C1 segment of cervical spinal cord (tissue), 14 donors: ENCODE measurements at places on chromosomes 3 and 15.

DNA sequence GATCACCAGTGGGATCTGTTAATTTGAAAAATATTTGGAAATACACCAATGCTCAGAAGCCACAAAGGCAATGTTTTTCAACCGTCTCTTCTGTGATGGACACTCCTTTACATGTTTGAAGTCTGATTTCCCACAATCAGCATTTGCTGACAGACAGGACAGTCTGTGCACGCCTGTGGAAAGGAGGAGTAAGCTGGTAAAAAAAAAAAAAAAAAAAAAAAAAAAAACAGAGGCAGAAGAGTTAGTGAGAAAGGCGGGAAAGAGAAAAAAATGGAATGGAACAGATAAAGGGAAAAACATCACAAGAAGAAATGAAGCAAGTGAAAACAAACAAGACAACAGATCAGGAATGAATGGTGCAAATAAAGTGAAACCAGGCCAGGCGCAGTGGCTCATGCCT, 35.0 kb downstream of the PRTG start:
- no peak for DNase-seq

DNA sequence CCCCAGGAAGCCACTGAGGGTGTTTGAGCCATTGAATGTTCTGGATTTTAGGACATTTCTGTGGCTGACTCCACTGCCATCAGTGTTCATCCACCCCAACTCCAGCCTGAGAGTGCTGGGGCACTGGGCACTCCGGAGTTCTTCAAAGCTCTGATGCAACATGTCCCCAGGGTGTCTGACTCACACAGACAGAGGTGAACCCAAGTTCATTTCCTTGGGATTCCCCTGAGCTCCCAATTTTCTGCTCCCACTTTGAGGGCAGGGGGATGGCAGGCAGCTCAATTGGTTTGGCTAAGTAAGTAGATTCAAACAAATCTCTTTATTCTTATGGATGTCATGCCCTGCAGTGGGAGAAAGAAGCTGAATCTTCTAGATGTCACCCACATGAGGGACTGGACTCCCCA, 2.2 kb downstream of the STRA6 start:
- DNase-seq: no peak

- no peak for DNase-seq
Measured at GRCh38 chr3:127053979-127054378, 71.1 kb downstream of the PLXNA1 start.

- DNase-seq: no peak
Measured at GRCh38 chr3:15217841-15218267, 11.8 kb downstream of the CAPN7 start.

DNA sequence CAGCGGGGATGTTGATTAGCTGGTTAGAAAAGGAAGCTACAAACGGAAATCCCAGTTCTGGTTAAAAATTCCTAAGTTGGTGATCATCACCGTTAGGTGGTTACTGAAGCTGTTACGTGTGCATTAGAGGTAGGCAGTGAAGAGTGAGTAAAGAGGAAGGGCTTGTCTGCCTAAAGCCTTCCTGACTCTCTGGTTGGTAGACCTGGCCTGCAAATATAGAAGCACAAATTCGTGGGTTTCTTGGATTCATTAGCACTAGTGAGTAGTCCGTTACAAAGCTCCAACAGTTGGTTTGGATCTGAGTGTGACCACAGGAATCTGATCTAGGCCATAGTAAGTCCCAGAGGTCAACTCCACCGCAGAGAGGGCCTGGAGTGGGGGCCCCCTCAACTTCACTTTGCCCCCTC, 174.0 kb upstream of the TP63 start:
- no peak for DNase-seq

DNA sequence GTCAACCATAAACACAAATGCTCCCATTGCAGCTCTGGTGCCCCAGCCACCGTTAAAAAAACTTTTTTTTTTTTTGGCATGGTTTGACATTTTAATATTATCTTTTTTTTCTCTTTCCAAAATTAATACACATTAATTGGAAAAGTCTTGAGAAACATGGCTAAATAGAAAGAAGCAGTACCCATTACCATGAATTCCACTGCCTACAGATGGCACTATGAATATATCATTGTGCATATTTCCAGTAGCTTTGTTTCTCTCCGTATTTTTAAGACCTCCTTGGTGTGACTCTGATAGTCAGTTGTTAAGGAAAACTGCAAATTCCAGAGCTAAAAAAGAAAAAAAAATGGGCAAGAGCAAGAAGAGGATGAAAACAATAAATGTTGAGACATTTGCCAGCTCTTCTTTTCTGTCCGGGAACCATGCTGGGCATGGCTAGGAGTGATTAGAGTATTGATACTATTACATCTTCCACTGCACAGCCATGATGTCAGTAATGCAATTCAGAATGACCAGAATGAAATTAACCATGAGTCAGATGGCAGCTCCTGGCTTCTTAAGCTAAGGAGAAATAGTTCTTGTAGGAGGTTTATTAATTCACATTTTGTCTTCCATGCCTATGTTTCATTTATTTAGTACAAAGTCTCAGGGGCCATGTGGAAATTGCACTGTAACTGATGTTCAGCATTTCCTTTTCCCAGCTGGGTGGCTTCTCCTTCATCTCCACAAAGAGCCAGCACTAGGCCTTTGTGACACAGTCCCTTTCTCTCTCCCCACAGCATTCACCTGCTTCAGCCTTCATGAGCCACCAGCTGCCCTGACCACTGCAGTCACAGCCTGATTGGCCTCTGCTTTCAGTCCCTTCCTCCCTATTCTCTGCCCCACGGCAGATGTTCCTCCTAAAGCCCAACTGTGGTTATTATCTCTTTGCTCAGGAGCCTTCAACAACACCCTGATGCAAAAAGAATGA, 31.8 kb downstream of the SLC7A14 start:
- no peak for DNase-seq

DNA sequence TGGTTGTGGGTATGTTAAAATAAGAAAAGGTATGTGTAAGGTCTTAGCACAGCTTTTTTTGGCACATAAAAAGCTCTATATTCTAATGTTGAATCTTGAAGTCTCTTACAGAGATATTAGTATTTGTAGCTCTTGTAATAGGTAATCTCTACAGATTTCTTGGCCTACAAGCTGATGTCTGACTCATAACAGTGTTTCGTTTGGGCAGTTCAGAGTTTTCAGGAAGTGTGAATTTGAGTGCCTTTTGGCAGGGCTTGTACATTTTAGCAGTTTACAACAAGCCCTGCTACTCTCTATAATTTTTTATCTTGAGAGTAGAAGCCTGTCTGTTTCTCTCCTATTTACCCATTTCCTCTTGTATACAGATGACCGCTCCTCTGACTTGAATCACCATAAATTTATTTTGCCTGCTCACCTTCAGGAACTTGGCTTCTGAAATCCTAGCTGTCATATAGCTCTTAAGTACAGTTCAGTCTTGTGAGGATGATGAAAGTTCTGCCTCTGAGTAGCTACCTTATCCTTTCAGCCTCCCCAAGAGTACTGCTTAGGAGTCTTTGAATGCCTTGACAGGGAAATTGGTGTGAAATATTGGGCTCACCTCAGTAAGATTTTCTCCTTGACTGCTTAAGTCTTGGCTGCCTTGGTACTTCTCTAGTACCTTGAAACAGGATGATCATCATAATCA, 419.9 kb upstream of the RARB start:
- DNase-seq: no peak

DNA sequence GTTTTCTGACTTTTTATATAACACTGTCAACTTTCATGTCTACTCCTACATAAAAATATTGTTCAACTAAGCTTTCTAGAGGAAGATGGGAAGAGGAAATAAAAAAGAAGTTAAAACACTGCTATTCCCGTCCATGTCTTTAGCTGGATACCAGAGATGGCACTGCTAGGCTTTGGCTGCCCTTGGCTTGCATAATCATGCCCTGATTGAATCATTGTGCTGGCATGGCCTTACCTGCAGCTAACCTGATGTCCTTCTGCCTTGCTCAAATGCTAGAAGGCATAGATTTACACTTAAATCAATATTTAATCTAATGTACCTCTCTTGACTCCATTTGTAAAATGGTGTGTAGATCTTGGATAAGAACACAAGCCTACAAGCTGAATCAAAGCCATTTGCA, 539.7 kb upstream of the IL12A start:
- no peak for DNase-seq

GRCh38 chr15:70284438-70285214, 186.9 kb upstream of the TLE3 start:
- no peak for DNase-seq

- DNase-seq: no peak
Measured at GRCh38 chr3:186075489-186075888, 33.4 kb downstream of the ETV5 start.

- DNase-seq: no peak
Measured at GRCh38 chr3:53163444-53164387, 2.7 kb downstream of the PRKCD start.

GRCh38 chr3:126133606-126134005, 46.8 kb downstream of the ALDH1L1 start:
- no peak for DNase-seq

DNA sequence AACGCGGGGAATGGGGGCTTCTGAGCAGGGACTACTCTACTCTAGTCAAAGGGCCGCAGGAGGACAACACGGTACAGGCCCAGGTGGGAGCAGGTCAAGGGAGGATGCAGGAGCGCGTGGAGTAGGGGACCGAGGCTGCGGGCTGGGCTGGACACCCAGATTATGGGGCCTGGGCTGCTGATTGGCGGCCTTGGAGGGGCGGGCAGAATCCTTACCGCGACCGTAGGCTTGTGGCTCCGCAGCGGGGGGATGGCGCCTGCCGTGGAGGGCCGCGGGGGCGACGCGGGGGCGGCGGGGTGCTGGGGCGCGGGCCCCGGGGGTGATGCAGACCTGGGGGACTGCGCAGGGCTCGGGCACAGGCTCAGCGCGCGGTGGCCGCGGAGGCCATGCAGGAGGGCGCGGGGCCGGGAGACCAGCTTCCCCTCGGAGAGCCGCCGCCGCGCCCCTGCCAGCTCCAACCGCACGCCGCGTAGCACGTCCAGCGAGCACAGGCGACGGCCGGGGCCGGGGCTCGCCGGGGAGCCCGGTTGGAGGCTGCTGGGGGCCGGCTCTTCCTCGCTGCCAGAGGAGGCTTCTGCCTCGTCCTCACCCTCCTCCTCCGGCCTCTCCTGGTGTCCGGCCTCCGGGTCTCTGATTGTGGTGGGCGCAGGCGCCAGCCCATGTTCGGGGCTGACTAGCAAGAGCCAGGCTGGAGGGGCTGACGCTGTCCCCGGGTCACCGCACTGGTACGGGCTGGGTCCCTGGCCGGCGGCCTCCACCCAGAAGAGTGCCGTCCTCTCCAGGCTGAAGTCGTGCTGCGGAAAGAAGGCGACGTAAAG, 12.9 kb downstream of the UBAP1L start:
- DNase-seq: no peak

DNA sequence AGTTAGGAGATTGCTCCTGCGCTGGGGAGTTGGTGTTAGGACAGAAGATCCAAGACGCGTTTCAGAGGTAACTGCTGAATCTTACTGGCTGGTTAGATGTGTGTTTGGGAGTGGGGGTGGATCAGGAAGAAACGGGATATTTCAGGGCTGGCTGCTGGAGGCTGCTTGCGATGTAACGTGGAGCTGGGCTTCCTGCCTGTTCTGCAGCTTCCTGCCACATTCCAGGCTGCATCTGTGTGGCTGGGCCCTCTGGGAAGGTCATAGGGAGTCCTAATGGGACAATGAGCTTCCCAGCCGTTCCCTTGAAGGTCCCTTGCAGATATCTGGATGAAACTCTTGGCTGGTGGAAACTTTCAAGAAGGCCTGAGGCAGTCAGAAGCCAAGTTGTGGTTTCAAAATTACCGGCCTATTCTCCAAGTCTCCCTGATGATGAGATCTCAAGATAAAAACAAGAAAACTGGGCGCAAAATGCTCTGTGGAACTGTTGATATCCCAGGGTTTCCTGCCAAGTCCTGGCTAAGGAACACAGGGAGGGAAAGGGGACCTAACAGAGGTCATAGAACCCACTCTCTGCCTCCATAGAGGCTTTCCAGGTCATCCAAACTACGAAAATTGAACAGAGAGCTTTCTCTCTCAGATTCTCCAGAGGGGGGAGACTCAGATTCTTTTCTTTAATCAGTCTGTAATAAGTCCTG, 67.0 kb downstream of the NOX5 start:
- DNase-seq: no peak

DNA sequence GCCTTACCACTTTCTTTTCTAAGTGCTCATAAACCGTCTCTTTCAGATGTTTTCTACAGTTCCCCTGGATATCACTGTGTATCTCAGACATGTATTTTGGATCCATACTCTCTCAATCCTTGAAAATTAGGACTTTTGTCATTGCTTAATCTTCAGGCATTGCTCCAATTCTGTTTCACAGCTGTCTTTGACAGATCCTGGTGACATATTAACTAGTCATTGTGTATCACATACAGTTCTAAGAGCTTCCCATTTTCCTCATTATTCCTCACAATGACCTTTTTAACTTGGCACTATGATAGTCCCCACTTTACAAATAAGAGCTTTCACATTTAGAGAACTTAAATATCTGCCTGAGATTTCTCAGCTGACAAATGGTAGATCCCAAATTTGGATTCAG, 151.7 kb downstream of the CLSTN2 start:
- DNase-seq: no peak

GRCh38 chr3:78765671-78766485, 1001.9 kb downstream of the ROBO1 start:
- no peak for DNase-seq

GRCh38 chr15:63350178-63350621, 31.4 kb downstream of the CA12 start:
- DNase-seq: no peak

DNA sequence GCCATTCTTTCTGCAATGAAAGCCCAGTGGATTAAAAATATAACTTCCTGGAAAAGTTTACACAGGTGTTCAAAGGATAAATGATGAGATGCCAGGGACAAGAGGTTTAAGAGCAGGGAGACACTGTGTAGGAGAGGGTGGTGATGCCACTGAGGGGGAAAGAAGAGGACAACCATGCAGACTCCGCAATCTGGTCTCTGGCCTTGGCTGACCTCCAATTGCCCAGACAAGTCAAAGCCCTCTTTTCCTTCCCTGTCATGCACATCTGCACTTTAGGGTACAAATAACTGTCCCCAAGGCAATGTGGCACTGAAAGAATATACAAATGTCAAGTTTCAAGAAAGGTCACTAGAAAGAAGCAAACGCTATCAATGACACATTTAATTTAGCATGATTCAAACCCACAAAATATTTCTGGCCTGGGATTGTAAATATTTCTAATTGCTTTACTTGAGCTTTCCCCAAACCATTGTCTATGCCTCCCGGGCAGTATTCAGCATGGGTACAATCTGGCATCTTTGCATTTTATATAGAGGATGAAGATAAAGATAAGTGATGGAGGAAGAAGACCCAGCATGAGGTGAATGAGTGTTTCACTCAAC, 319.4 kb downstream of the PLCL2 start:
- DNase-seq: no peak

- DNase-seq: no peak
Measured at GRCh38 chr3:120113128-120114116, 19.2 kb upstream of the GSK3B start.
